ENCODE measurements at places on chromosomes 7 and 10.

DNA sequence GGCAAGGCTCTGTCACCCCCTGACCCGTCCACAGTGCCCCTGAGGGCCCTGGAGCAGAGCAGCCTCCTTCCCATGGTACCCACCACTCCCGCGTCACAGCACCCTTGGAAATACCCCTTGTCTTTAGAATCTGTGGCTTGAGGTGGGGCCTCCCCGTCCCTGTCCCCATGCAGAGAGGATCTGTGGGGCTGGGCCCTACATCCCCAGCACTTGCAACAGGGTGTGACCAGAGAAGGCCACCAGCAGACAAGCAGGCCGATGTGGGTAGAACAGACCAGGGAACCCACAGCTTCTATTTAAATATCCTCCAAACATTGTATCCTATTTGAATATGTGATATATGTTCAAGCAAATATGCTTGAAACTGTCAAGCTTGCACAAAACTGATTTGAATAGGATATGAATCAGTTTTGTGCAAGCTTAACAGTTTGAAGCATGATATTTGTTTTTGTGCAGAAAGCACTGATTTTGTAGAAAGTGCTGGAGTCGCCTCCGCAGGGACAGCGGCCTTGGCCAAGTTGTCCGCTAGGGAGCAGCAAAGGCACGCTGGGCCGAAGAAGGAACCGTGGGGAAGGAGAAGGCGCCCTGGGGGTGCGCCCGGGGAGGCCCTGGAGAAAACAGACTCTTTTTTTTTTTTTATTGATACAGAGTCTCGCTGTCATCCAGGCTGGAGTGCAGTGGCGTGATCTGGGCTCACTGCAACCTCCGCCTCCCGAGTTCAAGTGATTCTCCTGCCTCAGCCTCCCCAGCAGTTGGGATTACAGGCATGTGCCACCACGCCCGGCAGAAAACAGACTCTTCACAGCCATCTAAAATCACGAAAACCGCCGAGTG, 2.2 kb downstream of the CFAP46 start:
- peak; percentile 65 for DNase-seq

DNA sequence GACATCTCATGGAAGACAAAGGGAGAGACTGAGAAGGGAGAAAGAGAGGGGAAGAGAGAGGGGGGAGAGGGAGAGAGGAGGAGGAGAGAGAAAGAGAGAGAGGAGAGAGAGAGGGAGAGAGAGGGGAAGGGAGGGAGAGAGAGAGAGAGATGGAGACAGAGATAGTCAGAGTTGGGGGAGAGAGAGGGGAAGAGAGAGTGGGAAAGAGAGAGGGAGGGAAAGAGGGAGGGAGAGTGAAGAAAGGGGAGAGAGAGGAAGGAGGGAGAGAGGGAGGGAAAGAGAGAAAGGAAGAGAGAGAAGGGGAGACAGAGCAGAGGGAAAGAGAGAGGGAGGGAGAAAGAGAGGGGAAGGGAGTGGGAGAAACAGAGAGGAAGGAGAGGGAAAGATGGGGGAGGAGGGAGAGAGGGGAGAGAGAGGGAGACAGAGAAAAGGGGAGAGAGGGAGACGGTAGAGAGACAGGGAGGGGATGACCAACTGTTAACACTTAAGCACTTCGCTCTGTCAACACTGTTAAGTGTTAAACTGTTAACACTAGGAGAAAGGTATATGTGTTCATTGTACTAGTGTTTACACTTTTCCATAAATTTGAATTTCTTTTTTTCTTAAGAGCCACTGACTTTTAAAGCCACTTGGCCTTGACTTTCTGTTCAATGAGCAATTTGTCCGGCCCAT, 21.8 kb upstream of the SDK1 start:
- no peak for DNase-seq

- DNase-seq, result no peak
These were observed 106.6 kb upstream of the INHBA start for GRCh38 chr7:41809529-41809939.

DNA sequence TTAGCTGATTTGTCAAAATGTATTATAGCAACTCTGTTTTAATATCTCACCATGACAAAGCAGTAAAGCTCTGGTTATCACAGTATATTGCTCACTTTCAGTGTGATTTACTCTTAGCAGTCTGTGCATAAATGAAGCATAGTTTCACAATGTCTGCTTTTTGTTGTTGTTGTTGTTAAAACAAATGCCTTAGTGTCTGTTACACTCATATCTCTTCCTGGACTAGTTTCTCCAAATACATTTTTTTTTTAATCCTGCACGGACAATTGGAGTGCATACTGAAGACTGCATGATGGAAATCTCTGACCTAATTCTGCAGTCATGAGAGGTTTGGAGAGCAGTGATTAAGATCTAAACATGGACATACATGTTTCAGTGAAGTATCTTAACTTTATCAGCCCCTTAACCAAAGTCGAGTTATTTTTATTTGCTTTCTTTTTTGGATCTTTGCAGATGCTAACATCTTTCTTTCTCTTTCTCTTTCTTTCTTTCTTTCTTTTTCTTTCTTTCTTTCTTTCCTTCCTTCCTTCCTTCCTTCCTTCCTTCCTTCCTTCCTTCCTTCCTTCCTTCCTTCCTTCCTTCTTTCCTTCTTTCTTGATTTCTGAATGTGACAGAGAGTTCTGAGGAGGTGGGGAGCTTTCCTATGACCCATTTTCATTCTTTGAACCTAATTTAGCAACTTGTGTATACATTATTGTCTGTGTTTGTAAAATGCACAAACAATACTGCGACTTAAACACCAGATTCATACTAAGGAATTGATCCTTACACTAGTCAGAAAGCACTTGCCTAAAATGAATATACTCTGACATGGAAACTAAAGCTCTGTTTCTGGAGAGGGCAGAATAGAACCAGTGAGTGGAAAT, 161.5 kb upstream of the AGR3 start:
- no peak for DNase-seq

DNA sequence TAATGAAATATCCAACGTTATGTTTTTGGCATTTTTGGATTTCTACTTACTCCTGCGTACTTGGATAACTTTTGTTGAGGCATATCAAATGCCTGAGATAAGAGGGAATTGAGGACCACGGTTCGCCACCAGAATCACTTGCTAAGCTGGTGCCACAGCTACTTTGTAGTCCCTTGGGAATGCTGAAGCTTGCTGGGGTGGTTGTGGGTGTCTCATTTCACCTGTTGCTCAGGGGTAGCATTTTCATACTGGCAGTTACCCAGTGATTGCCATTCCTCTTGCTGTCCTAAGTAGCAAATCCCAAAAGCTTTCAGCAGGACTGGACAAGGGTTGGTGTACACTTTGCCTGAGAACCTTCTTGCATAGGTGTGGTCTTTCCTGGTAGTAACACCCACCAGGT, 75.2 kb downstream of the CREB5 start:
- DNase-seq, result no peak

DNA sequence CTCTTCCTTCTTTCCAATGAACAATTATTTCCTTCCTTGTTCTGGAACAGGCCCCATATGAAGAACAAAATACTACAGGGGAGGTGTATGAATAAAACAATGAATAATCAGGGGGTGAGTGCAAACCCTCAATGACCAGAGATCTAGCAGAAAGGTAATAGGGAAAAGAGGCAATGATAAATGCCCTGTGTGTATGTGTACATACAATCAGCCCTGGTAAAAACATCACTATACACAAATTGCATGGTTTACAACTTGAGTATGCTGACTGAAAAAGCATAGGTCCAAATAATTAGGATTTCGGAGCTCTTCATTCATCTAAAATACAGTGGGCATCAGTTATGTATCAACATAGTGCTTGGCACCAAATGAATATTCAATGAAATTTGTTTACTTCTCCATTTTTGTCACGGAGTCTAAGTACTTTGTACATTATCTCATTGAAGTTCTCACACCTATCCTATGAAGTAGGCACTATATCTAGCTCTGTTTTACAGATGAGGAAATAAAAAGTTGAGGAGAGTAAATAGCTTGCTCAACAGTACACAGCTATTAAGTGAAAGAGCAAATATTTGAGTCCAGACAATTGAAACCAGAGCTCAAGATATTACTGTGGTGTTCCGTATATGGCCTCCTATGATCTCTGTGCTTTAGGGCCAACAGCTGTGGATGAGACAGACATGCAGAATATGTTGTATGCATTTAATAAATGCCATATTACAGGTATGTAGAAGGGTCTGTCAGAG, 1065.4 kb downstream of the SORCS3 start:
- DNase-seq, result no peak

DNA sequence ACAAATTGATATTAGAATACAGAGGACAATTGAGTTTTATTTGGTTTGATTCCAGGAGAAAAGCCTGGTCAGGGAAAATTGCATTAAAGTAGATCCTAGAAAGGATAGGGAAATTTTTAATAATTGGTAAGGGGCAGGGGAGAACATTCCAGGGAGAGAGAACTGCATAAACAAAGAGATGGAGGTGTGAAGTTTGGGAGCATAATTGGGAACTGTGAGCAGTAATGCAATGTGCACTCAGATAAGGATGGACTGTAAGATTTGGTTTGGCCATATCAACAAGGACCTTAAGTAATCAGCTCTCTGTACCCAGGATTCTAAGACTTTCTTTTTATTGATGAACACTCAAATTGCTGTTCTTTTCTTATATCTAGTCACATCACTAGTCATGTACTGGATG, 41.4 kb downstream of the ZMYND11 start:
- no peak for DNase-seq

- peak; percentile 61 for DNase-seq
These were observed 135.0 kb downstream of the CDH23 start for GRCh38 chr10:71531485-71532446.

All from activated T-cell treated with anti-CD3 and anti-CD28 coated beads, Interleukin-2, amount 50 U/mL, for 24 hours (primary cell).